ENCODE measurements at places on chromosomes 13 and 19.

DNA sequence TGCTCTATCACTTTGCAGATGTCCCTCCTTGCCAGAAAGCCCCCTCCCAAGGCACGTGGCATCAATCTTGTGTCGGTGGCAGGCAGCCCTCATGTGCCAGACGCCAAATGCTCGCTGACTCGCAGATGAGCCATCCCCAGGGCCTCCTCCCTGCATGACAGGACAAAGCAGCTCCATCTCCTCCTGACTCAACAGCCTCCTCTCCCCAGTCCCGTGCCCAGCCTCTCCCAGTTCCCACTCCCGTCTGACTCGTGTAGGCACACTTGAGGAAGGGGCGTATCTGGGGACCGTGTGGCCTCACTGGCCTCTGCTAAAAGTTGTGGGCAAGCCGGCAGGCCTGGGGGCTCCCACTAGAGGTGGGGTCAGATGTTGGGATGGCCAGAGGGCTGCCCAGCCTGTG is 133.6 kb downstream of the STK24 start:
- DNase-seq = no peak

GRCh38 chr13:112118451-112119064 is 51.6 kb downstream of the SOX1 start:
- DNase-seq = no peak

DNA sequence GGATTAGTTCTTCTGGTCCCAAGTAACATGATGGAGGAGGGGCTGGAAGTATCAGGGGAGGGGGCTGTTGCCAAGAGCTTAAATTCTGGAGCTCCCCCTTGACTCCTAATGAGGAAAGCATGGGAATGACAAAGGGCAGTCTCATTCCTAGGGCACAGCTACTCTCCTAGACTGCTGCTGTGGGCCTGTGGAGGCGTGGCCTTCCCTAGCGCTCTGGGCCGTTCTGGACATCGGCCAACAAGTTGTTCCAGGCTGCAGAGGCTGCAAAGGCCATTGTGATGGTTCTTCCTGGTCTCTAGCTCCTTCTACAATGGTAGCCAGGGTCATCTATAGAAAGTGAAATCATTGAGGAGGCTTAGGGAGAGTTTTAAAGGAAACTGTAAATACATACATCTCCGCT is 916.6 kb downstream of the DIAPH3 start:
- DNase-seq = no peak

GRCh38 chr13:31940076-31940475 is 91.5 kb upstream of the FRY start:
- no peak for DNase-seq

GRCh38 chr19:10891405-10892086 is 20.2 kb downstream of the CARM1 start:
- no peak for DNase-seq

- no peak for DNase-seq
Observed at GRCh38 chr19:7385062-7385461, 36.3 kb downstream of the ARHGEF18 start.

DNA sequence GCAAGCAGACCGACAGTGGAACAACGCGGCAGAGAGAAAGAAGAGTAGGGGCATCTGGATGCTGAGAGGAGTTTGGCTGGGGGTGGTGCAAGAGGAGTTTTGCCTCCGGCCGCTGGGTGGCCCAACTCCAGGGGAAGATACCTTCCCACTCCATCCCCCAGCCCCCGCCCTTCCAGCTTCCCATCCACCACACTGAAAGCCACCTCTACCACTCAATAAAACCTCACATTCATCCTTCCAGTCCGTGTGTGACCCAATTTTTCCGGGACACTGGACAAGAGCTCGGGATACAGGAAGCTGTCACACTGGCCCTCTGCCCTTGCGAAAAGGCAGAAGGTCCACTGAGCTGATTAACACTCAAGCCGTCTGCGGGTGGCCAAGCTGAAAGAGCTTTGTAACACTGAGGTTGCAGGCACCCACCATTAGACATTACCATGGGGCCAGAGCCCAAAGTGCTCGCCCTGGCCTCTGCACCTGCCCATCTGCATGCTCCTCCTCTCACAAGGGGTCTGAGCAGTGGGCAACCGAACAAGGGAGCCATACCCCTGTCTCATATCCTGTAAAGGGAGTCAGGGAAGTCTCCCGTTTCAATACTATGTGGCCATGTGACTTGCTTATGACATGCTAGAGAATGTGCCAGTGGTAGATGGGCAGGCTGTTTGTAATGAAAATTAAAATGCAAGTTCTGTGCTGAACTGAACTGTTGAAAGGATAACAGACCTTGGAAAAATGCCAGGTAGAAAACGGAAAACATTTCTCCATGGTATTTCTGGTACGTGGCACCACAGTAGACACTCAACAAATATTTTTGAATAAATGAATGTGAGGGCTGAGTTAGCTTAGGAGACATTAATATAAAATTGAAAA is 205.1 kb upstream of the STARD13 start:
- DNase-seq = no peak

DNA sequence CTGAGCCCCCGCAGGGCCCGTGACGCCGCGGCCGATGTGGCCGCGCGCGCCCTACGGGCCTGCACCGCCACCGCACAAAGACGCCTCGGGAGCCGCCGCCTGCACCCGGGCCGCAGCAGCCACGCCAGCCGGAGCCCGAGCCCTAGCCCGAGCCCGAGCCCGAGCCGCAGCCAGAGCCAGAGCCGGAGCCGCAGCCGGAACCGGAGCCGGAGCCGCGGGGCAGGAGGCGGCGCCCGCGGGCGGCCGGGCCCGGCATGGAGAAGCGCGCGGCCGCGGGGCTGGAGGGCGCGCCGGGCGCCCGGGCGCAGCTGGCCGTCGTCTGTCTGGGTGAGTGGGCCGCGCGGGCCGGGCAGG is 379 bp downstream of the LRP3 start:
- DNase-seq = no peak

DNA sequence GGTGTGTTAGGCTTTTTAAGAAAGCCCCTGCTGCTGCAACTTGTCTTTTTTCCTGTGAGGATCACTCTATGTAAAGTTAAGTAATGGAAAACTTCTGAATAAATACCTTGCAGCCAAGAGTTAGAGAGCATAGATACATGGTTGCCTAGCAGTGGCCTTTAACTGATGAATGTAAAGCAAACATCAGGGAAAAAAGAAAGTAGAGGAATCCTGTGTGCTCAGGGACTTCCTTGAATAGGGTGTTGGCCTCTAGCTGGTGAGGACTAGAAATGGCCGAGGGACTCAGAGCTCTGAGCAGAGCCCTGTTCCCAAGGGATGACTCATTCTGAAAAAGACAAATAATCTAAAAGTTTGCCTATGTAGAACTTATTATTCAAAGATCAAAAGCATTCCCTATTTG is 135.7 kb downstream of the MIPEP start:
- DNase-seq = no peak
